ENCODE measurements at places on chromosomes 13 and 19.

DNA sequence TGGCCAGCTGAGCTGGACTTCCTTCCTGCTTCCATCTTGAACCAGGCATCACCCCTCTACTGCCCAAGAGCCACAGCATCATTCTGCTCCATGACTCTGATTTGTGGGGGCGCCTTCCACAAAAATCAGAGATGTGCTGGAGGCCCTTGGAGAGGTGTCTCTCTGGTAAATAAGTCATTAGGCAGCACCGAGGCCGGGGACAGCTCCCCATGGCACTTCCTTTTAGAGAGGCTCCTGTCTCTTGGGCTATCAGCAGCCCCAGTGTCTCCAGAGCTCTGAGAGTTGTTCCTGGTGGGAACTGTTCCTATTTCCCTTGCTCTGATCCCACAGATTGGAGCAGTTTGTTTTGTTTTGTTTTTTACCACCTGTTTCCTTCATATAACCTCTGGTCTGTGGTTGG is 19.9 kb downstream of the NWD1 start:
- no peak for DNase-seq

DNA sequence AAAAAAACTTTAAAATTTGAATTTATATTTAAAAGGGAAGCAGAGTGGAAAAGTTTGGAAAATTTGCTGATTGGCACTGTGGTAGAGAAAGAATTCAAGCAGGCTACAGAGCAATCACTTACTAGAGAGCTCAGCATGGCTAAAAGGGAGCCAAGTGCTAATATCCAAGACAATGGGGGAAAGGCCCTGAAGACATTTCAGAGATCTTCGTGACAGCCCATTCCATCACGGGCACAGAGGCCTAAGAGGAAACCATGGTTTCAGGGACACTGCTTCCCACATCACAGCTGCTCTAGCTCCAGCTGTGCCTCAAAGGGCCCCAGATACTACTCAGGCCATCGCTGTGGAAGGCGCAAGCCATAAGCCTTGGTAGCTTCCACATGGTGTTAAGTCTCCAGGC is 73.7 kb downstream of the SGCG start:
- DNase-seq: no peak

DNA sequence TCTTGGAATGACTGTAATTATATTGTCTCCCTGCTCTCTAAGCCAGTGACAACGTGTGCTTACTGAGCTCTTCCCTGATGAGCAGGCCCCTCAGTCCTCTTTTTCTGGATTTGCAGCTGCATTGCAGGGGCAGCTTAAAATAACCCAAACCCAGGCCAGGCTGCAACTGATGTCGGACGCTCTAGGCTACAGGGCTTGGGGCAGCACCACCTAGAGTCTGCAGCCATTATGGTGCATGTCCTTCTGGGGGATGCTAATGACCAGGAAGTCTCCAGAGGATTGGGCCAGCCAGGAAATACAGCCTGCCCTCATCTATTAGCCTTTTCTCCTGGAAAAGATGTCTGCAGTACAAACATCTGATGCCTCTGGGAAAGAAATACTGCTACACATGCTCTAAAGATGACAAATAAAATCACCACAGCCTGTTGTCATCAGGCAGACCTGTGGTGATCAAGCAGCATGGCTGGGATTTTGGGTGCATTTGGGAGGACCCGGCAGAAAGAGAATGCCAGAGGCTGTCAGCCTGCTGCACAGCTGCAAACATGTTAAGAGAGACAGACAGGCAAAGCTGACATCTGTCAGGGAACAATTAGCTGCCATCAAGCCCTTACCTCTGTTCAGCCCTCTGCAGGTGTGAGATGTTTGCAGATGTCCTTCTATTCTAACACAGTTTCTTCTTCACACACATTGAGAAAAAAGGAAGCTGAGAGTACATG is 51.8 kb downstream of the CCDC70 start:
- no peak for DNase-seq

GRCh38 chr19:34990578-34991192 is 9.4 kb upstream of the GRAMD1A start:
- DNase-seq: no peak

DNA sequence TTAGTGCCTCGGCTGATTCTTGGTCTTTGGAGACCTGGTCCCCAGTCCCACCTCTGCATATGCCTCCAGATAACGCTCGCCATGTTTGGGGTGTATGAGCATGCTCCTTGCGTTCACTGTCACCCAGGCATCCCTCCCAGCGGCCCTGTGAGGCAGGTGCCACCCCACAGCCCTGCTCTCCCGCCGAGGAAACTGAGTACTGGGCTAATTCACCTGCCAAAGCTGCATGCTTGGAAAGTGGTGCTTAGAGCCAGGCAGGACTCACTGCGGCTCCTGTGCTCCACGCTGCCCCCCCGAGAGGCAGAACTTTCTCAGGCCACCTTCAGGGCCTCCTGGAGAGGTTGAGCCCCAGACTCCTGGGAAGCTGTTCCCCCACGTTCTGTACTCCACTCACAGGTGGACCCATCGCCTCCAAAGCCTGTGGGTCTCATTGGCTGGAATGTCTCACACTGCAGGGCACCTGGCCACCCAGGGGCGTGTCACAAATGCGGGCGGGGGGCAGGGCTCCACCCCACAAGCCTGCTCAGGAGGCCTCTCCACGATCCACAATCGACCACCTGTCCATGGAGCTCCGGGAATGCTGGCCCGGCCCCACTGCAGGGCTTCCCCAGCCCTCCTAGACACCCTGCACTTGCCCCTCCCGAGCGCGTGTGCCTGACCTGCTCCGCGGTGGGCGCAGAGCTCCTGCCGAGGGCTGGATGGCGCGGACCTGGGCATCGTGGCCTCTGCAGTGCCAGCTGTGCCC is 64.6 kb downstream of the ATP11A start:
- no peak for DNase-seq

- no peak for DNase-seq
Observed at GRCh38 chr19:580274-580835, 8.0 kb downstream of the BSG start.

GRCh38 chr19:31675193-31675913 is 326.1 kb upstream of the TSHZ3 start:
- DNase-seq: no peak

DNA sequence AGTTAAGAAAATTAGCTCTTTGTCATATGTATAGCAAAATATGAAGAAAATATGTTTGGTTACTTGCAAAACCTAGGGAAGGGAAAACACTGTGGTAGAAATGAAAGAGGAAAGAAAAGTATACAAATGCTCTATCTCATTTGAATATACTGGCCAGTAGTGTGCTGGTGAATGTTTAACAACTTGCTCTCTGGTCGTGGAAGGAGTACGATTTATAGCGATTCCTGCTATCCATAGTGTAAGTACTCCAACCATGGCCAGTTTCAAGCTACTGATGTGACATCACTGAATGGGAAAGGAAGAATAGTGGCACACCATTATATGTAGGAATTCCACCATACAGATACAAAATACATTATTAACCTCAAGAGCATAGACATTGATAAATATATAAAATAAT is 9.3 kb downstream of the BORA start:
- no peak for DNase-seq

DNA sequence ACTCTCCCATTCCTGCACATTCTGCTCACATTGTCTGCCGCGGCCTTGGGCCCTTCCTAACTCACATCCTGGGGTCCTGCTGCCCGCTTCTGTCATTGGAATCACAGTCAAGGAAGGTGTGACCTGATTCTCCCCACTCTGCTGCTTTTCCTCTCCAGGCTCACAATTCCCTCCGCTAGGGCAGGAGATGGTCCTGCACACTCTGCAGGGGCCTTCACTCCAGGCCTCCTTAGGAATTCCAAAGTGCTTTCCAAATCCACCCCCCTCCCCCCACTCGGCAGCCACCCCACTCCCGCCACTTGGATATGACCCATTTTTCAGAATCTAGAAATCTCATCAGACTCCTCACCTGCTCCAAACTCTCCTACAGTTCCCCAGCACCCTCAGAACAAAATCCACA is 3.1 kb upstream of the SLC5A5 start:
- DNase-seq: no peak

DNA sequence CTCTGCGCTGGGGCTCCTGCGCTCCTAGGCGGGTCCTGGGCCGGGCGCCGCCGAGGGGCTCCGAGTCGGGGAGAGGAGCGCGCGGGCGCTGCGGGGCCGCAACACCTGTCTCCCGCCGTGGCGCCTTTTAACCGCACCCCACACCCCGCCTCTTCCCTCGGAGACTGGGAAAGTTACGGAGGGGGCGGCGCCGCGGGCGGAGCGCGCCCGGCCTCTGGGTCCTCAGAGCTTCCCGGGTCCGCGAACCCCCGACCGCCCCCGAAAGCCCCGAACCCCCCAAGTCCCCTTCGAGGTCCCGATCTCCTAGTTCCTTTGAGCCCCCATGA is at the start of gene GJB2:
GJB2 (minus strand) TSS at position 103 of the 326 bp plus-strand sequence. CDS start 3,357 bp downstream, outside the sequence.
- no peak for DNase-seq

- no peak for DNase-seq
Observed at GRCh38 chr13:20808874-20809273, 35.1 kb upstream of the EEF1AKMT1 start.

DNA sequence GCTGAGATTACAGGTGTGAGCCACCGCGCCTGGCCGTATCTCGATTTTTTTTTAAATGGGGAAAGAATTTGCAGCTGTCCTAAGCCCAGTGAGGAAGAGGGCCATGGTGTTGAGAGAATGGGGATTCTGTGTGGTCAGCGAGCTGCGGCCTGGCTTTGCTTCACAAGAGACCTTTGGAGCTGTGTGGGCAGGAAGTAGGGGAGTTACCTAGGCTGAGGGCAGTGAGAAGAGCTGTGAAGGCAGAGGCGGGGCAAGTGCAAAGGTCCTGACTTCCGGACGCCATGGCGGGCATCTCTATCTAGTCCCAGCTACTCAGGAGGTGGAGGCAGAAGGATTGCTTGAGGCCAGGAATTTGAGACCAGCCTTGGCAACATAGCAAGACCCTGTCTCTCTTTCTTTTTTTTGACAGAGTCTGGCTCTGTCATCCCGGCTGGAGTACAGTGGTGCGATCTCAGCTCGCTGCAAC is 4.9 kb downstream of the AP2A1 start:
- DNase-seq: no peak

DNA sequence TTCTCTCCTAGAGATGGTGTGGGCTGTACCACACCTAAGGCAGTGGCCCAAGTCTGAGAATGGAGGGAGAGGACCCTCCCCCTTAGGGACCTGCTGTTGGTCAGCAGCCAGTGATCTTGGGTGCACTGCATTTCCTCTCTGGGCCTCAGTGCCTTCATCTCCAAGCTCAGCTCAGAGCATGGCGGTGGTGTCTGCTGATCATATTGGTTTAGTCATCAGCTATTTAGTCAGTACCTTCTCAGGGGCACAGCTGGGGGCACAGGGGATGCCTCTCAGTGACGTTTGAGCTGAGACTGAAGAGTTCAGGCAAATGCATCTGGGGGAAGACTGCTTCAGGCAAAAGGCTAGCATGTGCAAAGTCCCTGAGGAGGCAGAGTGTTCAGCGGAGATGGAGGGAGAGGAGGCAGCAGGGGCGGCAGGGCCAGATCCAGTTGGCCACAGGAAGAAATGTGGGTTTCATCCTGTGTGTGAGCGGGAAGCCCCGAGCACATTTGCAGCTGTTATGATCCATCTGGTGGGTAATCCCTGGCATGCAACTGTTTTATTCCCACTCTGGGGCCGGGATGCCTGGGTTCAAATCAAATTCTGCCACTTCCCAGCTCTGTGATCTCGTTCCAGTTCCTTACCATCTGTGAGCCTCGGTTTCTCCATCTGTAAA is 15.7 kb upstream of the PGLS start:
- no peak for DNase-seq

Data from activated CD8-positive, alpha-beta memory T cell treated with anti-CD3 and anti-CD28 coated beads, Interleukin-2, amount 50 U/mL, for 4 hours (primary cell).